Thymus (tissue), 14 donors: ENCODE measurements at places on chromosomes 11 and 22. TPM values are rescaled to one million over a fixed set of nuclear protein-coding genes. Genes with fewer than 3 reads are reported as not detected.

Gene KCNJ1
- polyA plus RNA-seq = 0.18 TPM

Gene MYRF
- polyA plus RNA-seq = 0.62 TPM

Gene BIRC2
- polyA plus RNA-seq = 95.9 TPM

Gene GPR83
- polyA plus RNA-seq = 0.23 TPM

Gene RCN1
- polyA plus RNA-seq = 67.7 TPM

Gene LRRN4CL
- polyA plus RNA-seq = 0.75 TPM

Gene NRIP3
- polyA plus RNA-seq = 0.80 TPM

Gene MRGPRD
- 0.05 TPM for polyA plus RNA-seq

Gene LMO2
- 31.1 TPM for polyA plus RNA-seq

Gene VWA5A
- polyA plus RNA-seq = 15.8 TPM

Gene C22orf23
- polyA plus RNA-seq = 0.34 TPM

Gene ACRV1
- 0.09 TPM for polyA plus RNA-seq

Gene OR52A1
- not detected for polyA plus RNA-seq

Gene P2RY6
- 2.9 TPM for polyA plus RNA-seq

Gene PRRG4
- 14.4 TPM for polyA plus RNA-seq

Gene SCGB1D2
- 6.2 TPM for polyA plus RNA-seq

Gene NCR3LG1
- 0.37 TPM for polyA plus RNA-seq

Gene TMEM191C
- 5.1 TPM for polyA plus RNA-seq

Gene OR6T1
- polyA plus RNA-seq = not detected

Gene PGA4
- polyA plus RNA-seq = 4.6 TPM

Gene LRRC56
- polyA plus RNA-seq = 2.4 TPM

Gene FOSL1
- 3.8 TPM for polyA plus RNA-seq

Gene KRTAP5-10
- polyA plus RNA-seq = 0.16 TPM

Gene GSTT2B
- polyA plus RNA-seq = 12.8 TPM

Gene OR51B5
- 0.21 TPM for polyA plus RNA-seq

Gene GRM5
- polyA plus RNA-seq = 0.05 TPM

Gene PDGFB
- polyA plus RNA-seq = 4.3 TPM

Gene PLAAT5
- polyA plus RNA-seq = 0.11 TPM

Gene MYBPC3
- 0.55 TPM for polyA plus RNA-seq

Gene PHF21A
- polyA plus RNA-seq = 25.9 TPM
